ENCODE measurements at places on chromosomes 16 and 17.

DNA sequence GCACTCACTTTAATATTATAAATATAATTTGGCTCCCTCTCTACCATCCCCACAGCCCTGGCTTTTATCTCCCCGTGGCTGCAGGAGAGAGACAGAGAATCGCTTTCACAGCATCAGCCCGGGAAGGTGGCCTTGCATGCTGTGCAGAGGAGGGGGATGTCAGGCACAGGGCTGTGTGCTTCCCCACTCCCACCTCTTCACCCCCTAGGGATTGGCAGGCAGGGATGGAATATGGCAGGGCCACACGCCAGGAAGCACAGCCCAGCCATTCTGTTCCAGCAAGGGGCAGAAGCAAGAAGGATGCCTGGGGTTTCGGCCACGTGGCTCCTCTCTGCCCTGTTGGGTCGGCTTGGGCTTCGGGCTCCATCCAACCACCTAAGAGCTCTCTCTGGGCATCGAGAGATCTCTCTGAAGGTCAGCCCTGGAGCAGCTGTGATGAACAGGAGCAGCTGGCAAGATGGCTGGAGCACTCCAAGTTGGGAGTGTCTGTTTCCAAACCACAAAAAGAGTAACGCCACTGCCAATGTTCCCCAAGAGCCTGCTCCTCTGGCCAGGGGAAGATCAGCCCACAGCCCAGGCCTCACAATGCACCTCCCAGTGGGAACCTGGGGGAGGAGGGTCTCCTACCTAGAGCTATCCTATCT lies 223.2 kb downstream of the C16orf78 start:
- no peak for DNase-seq

- DNase-seq: no peak
Measured at GRCh38 chr16:4249530-4250308, 7.8 kb upstream of the SRL start.

GRCh38 chr16:606656-607307 lies 16.9 kb downstream of the RAB40C start:
- no peak for DNase-seq

GRCh38 chr17:32318071-32318470 lies 23.9 kb downstream of the C17orf75 start:
- DNase-seq: no peak

- DNase-seq: peak; percentile 66
Measured at GRCh38 chr17:8935191-8935590, 30.3 kb downstream of the PIK3R5 start.

- no peak for DNase-seq
Measured at GRCh38 chr17:27818401-27819105, 18.2 kb upstream of the NOS2 start.

GRCh38 chr17:63503341-63503705 lies 19.8 kb upstream of the KCNH6 start:
- DNase-seq: no peak

GRCh38 chr16:50304467-50305440 lies 38.4 kb downstream of the ADCY7 start:
- DNase-seq: no peak

DNA sequence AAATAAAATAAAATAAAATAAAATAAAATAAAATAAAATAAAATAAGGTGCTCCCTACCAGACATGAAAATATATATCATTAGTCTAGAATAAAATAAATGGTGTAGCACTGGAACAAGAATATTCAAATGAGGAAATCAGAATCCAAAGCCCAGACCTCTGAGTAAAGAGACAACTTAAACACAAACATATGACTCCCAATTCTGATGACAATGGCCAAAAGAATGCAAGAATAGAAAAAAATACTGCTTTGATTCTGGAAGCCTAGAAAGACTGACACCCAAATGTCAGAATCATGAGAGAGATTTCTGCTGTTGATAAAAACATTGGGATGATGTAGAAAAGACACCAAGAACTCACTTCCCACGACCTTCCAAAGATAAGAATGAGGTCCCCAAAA lies 27.9 kb downstream of the MYOCD start:
- no peak for DNase-seq

- no peak for DNase-seq
Measured at GRCh38 chr16:51722467-51722866, 571.4 kb upstream of the SALL1 start.

DNA sequence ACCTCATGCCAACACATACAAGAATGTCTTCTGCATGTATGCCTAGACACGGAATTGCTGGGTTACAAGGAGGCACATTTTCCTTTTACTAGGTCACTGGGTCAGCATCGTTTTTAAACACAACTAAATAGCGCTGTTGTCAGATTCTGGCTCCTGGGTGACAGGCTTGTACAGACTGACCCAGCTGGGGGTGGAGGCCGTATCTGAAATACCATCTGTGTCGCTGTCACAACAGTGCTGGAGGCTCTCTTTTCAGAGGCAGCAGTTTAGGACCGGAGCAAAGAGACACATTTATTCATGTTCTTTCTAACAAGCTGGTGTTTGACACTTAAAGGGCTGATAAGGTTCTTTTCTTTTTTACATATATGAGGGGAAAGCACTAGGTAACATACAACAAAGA lies 403.0 kb upstream of the ASIC2 start:
- no peak for DNase-seq

DNA sequence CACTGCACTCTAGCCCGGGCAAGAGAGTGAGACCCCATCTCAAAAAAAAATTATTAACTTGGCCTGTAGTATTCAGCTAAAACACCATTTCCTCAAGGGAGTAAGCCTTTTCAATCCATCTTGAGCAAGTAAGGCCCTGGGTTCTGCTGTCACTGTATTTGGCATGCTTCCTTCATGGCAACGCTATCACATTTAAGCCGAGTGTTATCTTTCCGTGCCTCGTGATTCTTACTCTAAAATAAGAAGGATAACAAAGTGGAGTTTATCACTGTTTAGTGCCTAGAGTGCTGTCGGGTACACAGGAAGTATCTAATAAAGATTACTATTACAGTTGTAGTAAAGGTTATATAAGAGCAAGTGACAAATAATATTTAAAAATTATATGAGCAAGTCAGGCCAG lies 8.8 kb downstream of the VPS53 start:
- no peak for DNase-seq

DNA sequence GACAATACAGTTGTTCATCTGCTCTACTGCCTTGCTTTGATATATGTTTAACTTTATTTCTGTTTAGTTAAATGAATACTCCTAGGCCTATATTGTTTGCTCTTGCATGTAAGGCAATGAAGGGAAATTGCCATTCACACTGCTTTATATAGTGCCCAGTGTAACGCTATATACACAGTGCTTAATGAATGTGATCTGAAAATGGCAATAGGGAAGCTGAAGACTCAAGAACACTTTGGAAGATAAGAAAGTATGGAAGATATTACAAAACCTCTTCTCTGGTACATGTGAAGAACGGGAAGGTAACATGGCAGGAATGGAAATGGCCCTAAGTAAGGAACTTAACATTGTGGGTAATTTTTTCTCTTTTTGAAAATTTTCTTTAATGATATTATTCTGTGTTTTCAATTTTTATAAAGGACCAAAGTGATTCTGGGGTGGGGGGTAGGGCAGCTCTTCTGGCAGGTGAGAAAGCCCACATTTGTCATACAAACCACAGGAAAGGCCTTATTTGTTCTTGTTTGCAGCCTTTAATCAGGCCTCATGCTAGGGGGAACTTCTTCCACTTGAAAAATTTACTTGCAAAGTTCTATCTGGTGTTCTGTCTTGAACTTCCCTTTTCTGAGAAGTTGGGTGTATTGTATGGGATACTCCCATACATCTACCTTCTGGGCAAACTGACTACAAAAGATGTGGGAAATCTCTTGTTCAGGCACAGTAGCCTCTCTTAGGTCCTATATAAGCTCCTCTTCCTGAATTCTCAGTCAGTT lies 100.8 kb upstream of the CORO6 start:
- no peak for DNase-seq

DNA sequence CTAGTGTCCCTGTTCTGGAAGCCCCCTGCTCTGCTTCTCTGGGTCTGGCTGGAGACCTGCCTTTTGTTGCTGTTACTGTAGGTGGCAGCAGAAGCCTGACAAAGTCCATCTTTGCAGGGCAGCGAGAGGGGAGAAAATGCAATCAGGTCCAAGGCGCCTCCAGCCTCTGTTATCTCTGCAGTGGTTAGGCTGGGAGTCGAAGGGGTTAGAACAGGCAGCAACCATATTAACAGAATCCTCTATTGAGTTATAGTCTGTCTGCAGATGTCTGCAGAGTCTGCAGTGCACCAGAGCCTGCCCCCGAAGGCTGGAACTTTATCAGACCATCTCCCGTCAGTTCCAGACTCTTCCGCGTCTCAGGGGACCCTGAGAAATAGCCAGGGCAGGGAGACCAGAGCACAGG lies 404.9 kb upstream of the EEF2KMT start:
- DNase-seq: no peak

GRCh38 chr16:4697848-4698291 lies 4.5 kb downstream of the NUDT16L1 start:
- DNase-seq: no peak

Data from stimulated activated CD8-positive, alpha-beta memory T cell treated with anti-CD3 and anti-CD28 coated beads, Interleukin-7, amount 100 ng/mL, for 4 hours (primary cell).